ENCODE measurements at places on chromosomes 3 and 15.

GRCh38 chr3:189655617-189656016, 24.4 kb downstream of the TP63 start:
- no peak for DNase-seq

DNA sequence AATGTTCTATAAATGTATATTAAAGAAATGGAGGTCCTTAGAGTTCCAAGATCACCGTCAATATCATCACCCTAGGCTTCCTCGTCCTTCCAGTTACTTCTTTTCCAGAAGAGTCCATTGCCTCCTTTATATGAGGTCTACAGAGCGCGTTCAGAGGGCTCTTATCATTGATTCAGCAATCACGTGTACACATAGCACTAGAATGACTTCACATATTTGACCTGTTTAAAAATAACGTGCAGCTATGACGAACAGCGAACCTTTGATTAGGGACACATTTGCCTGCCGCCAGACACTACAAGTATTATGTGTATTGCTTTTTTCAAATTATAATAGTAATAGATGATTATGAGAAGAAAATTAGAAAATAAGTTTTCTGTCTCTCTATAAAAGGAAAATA, 26.0 kb downstream of the IGF1R start:
- DNase-seq = no peak

- no peak for DNase-seq
Measured at GRCh38 chr3:175608356-175608755, 749.2 kb downstream of the NAALADL2 start.

GRCh38 chr15:94535298-94536048, 304.1 kb downstream of the MCTP2 start:
- peak; percentile 21 for DNase-seq

DNA sequence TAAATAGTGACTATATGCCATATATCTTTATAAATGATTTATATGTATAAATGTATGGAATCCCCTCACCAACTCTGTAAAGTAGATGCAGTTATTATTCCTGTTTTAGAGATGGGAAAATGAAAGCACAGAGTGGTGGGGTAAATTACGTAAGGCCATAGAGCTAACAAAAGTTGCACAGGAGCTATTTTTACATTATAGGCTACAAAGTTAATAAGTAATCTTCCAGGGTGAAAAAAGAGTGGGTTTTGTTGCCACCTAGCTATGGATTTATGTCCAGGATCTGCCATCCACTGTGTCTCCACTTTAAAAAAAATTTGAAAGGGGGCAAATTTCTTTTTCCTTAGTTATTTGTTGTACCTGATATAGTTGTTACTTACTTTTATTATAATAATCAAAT, 235.7 kb downstream of the MCTP2 start:
- no peak for DNase-seq

DNA sequence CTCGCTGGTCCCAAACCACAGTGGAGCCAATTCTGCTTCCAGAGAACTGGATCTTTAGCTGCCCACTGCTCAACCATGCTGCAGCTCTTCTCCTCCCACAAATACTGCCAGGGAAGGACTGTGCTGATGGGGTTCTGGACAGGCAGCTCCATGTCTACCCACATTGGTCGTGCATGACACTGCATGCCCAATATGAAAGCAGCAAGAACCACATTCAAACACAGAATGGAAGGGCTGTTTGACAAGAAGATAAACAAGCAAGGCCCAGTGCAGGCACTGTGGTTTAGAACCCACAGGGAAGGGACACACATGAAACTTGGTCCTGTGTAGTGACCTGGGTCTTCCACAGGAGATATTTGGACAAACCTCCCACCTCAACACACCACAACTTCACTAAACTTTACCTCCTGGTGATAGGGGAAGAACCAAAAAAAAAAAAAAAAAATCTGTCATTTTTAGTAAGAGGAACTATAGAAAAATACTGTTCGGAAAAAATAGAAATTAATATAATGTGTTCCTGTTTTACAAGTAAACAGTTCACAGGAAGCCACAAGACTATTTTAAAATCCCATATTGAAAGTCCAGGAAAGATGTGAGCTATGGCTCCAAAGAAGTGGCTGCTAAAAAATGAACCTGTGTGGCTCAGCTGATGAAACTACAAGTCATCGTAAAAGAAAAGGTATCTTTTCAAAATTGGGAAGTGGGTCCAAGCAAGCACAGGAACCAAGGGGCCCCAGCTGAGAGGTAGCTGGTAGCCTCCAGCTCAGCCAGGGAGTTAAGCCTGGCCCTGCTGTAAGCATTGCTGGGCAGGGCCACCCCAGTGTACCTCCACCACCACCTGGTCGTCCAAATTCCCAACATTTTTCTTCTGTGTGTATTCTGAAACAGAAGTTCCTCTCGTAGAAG, 77.7 kb upstream of the ACAN start:
- DNase-seq = no peak

GRCh38 chr3:34065901-34066300, 267.5 kb downstream of the PDCD6IP start:
- DNase-seq = no peak

- no peak for DNase-seq
Measured at GRCh38 chr3:55409806-55410205, 77.3 kb downstream of the WNT5A start.

GRCh38 chr3:161020256-161020655, 84.9 kb downstream of the B3GALNT1 start:
- DNase-seq = no peak

DNA sequence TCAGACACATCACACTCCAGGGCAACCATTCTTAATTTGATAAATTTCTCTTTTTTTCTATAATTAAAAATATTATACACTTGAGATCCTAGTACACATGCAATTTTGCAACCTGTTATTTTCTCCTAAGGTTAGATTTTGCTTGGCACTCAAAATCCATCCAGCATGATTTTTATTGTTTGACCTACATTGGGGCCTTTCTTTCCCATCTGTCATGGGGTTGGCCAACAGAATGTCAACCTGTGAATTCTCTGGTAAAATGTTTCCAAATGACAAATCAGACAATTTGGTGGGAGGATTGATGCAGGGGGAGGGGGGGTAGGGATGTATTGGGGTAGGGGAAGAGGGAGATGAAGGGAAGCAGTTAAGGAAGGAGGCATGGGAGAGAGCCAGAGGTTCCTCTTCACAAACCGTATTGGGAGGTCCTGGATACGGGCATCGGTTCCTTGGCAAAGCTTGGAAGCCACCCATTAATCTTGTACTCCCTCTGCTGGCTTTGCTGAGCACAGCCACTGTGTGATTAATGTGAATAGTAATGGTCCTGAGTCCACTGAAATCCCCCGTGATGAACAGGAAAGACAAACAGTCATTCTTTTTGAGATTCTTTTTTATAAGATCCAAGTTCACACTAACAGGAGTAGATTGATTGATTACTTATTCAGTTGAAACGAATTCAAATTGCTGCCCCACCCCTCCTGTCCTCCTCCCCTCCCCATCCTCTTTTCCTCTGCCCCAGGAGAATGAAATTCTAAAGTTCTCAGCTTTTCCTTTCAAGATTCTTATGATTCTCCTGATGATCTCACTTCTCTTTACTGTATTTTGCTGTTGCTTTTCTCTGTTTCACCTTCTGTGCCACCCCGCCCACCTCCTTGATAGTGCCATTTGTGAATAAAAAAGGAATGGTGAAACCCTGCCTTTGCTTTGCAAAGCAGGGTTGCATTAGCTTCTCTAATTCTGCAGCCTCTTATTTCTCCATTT, 82.2 kb upstream of the SLC25A26 start:
- DNase-seq = peak; percentile 32

DNA sequence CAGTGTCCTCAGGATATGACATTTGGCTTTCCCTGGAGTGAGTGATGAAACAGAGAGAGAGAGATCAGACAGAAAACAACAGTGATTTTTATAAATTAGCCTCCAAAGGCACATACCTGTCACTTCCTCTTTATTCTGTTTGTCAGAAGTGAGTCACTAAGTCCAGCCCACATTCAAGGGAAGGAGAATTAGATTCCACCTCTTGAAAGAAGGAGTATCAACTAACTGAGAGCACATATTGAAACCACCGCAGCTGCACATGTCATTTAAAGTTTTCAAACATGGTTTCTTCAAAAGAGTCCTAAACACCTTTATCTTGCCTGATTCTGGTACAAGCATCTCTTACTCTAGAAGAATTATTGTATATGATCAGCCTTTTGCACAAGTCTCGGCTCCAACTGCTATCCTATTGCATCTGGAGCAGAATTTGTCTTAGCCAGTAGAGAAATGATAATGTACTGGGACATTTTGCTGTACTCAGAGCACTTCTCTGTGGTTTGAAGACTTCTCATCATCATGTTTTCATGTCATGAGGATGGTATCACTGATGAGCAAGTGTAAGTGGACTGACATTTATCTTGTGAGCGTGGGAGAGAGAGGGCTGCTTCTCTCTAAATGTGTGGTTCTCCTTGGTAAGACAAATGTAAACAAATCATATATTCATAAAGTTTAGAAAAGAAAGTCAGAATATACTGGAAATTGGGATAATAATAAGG, 338.9 kb upstream of the CFAP20DC start:
- no peak for DNase-seq

GRCh38 chr3:99895131-99895696, 77.6 kb downstream of the CMSS1 start:
- DNase-seq = no peak

DNA sequence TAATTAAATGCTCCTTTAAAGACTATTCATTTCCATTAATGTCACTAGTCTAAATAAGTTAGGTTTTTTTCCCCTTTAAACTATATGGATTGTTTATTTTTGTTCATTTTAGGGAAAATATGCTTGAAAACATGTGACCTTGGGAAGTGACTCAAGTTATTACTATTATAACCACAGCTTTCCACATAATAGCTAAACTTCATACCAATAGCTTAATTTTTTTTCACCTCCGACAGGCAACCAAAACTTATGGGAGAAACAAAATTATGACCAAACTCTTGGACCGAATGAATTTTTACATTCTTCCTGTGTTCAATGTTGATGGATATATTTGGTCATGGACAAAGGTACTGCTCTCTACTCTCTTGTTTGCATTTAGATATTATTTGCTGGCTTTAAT, 16.2 kb downstream of the CPA3 start:
- DNase-seq = no peak

GRCh38 chr15:66652806-66653205, 49.2 kb upstream of the SMAD6 start:
- no peak for DNase-seq

GRCh38 chr3:109059264-109059663, 58.7 kb downstream of the MORC1 start:
- DNase-seq = no peak

DNA sequence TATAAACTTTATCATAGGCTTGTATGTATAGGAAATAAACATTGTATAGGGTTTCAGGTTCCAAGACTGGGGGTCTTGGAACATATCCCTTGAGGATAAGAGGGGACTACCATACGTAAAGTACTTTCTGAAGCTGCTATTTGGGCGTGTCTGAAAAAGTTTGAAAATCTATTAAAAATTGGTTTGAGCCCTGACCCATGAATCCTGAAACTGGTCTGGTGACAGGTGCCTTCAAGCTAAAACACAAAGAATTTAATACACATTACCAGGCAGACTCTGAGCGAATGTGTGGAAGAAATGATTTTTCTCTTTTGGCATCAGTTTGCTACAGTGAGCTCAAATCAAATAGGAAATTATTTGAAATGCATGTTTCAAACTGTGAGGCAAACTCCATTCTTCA, 16.3 kb downstream of the TF start:
- DNase-seq = no peak

- no peak for DNase-seq
Measured at GRCh38 chr3:53773611-53774368, 72.4 kb downstream of the CHDH start.

- no peak for DNase-seq
Measured at GRCh38 chr3:46736006-46736872, 18.6 kb upstream of the PRSS50 start.

DNA sequence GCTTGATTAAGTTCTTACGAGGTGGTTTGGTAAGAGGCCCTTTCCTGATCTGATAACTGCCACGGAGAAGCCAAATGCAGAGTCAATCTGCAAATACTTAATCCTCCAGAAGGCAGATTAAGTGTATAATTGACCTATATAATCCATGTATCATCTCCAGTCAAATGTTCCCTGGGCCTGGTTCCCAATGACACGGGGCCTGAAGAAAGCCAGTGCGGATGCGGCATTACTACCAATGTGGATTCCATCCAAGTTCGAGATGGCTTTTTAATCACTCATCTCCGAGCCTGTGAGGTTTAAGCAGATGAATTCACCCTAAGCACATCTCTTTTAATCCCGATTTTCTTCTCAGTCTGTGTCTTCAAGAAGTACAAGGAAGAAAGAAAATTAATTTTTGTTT, 60.0 kb upstream of the FEZF2 start:
- DNase-seq = no peak

DNA sequence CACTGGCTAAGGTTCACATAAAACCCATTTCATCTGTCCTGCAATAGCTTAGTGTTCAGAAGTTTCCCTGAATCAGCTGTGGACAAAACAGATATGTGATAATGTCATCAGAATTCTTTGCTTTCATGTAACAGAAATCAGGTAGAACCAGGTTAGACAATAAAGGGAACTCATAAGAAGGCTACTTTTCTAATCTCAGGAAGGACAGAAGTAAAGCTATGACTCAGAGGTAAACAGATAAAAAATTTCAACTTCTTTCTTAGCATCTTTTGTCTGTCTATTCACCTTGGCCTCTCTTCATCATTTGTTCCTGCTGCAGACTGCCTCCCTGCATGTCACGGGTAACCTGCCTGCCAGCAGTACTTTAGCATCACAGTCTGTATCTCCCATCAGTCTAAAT, 643.1 kb downstream of the MECOM start:
- no peak for DNase-seq

- DNase-seq = no peak
Measured at GRCh38 chr15:26983822-26984221, 12.8 kb downstream of the GABRG3 start.

DNA sequence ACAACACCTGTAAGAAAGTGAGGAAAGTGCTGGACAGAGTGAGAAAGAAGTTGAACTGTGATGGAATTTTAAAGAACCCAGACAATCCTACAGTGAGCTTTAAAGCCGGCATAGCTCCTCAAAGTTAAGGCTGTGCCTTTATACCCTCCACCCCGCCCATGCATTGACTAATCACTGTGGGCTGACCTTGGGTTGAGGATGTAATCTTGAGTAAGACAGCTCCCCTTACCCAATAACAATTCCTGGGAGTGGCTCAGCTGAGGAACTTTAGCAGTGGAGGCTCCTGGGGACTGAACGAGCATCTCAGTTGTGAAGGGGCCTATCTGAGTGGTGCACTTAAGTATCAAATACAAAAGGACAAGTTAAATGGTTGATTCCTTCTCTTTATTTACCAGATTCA, 35.7 kb upstream of the ZNF770 start:
- no peak for DNase-seq

- no peak for DNase-seq
Measured at GRCh38 chr3:118932822-118933558, 101.7 kb downstream of the IGSF11 start.

DNA sequence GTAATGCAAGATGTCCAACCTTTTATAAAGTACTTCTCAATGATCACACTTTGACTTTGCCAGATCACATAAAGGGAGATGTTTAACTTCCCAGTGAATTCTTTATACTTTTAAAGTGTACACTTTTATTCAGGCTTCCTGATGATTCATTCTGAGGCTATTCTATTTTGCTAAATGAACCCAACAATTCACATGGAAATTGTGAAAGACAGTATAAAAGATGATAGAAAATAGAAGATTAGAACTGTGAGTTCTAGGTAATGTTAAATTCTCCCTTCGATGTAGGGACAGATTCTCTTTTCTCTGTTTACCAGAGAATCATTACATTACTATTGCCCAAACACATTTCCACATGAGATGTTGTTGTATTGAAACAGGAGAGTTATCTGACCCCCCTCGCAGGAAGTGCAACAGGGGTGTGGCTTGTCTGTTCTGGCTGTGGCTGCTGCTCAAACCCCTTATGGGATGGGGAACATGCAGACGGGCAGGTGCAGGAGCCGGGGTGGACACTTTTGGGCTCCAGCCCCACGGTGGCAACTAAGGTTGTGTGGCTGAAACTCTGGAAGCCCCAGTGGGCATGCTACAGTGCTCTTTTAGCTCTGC, 131.3 kb upstream of the LRTM1 start:
- DNase-seq = no peak
